Regular cardiac myocyte (primary cell): ENCODE measurements at places on chromosomes 12 and 14. TPM values are rescaled to one million over a fixed set of nuclear protein-coding genes. Genes with fewer than 3 reads are reported as not detected.

BAG5 gene
- 29.3 and 43.3 TPM in 2 replicates for total RNA-seq

VAMP1 gene
- 2.7 and 3.7 TPM in 2 replicates for total RNA-seq

WDHD1 gene
- total RNA-seq = 15.5 and 28.2 TPM in 2 replicates

RNASE7 gene
- total RNA-seq = not detected in 2 replicates

RASSF9 gene
- total RNA-seq = 0.77 and 0.85 TPM in 2 replicates

GUCY2C gene
- total RNA-seq = not detected in 2 replicates

TC2N gene
- 0.19 and 0.56 TPM in 2 replicates for total RNA-seq

GPRC5D gene
- total RNA-seq = not detected in 2 replicates

MYBPC1 gene
- total RNA-seq = not detected in 2 replicates

CSAD gene
- 5.0 and 13.0 TPM in 2 replicates for total RNA-seq

POTEM gene
- not detected in 2 replicates for total RNA-seq

COL2A1 gene
- total RNA-seq = under 0.01 TPM in 2 replicates

ERBB3 gene
- total RNA-seq = 0.38 and 0.56 TPM in 2 replicates

RNASE4 gene
- total RNA-seq = 9.4 and 38.9 TPM in 2 replicates

STON2 gene
- 0.19 and 0.85 TPM in 2 replicates for total RNA-seq

FGF23 gene
- total RNA-seq = under 0.01 TPM in 1 of 2 replicates, not detected in the other

RBMS2 gene
- total RNA-seq = 12.3 and 13.0 TPM in 2 replicates

ADAM21 gene
- 1.5 and 2.0 TPM in 2 replicates for total RNA-seq

NRIP2 gene
- under 0.01 and 0.28 TPM in 2 replicates for total RNA-seq

KCNJ8 gene
- 24.7 and 62.0 TPM in 2 replicates for total RNA-seq

MGST1 gene
- total RNA-seq = 54.4 and 104 TPM in 2 replicates
